ENCODE measurements at places on chromosomes 16 and 17.

DNA sequence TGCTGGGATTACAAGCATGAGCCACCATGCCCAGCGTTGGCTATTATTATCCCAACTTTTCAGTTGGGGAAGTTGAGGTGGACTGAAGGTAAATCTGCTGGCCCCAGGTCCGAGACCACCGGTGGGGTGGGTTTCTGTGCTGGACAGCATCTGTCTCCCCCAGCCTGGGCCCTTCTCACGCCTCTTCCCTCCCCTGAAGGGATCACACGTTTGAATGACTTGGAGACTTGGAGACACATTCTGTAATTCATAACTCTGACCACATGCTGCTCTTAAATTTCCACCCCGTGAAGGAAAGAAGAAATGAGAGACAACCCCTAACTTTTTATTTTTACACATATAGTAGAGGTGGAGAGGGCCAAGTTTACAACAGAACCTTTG, 109.8 kb downstream of the MSI2 start:
- no peak for DNase-seq

GRCh38 chr17:78766225-78766624, 15.8 kb downstream of the CYTH1 start:
- DNase-seq, result no peak

DNA sequence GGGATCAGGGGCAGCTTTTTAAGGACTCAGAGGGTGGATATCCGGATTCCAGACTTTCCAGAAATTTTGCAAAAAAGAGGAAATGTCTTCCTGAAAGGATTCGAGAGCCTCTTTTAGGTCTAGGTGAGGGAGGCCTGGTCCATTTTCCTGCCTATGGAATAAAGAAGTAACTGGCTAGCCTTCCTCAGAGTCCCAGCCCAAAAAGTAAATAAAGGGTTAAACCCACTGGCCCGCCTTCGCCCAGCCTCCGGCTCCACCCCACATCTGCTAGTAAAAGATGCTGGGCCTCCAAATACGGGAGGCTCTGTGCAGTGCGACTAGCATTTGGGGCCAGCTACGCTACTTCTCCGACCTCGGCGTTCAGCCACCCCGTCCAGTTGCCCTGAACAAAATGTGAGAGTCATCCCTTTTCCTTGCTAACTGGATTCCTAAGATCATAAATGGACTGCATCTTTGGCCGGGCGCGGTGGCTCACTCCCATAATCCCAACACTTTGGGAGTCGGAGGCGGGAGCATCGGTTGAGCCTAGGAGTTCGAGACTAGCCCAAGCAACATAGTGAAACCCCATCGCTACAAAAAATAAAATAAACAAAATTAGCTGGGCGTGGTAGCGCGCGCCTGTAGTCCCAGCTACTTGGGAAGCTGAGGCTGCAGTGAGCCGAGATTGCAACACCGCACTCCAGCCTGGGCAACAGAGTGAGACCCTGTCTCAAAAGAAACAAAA, 824 bp upstream of the MPP2 start:
- DNase-seq, result no peak

GRCh38 chr17:71441098-71441497, 679.7 kb upstream of the SOX9 start:
- DNase-seq, result no peak

DNA sequence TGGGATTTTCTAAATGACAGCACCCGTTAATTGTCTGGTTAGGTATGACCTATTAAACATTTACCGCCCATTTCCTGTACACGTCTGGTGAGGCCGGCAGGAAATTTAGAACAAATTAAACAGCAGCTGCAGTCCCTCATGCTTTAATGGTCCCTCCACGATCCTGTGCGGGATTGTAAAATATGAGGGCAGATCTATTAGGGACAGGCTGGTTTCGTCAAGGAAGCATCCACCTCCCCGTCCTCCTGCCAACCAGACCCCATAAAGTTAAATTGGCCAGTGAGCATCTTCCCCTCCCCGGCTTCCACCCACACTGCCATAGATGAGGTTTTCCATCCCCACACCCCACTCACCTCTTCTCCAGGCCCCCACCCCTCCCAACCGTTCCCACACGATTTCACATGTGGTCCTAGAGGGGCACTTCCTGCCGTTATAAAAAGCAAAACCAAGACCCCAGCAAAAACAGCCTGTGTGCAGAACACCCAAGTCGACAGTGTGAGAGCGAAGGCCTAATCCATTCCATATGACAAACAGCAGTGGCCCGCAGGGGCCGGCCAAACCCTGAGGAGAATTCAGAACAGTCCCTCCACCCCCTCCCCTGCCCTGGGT, 331.9 kb downstream of the FOXL1 start:
- no peak for DNase-seq
